Tibial nerve (tissue), 4 donors: ENCODE measurements at places on chromosomes 6 and 20.
A peak's percentile ranks its signal among the peaks of the same experiment; 100 is the strongest.

DNA sequence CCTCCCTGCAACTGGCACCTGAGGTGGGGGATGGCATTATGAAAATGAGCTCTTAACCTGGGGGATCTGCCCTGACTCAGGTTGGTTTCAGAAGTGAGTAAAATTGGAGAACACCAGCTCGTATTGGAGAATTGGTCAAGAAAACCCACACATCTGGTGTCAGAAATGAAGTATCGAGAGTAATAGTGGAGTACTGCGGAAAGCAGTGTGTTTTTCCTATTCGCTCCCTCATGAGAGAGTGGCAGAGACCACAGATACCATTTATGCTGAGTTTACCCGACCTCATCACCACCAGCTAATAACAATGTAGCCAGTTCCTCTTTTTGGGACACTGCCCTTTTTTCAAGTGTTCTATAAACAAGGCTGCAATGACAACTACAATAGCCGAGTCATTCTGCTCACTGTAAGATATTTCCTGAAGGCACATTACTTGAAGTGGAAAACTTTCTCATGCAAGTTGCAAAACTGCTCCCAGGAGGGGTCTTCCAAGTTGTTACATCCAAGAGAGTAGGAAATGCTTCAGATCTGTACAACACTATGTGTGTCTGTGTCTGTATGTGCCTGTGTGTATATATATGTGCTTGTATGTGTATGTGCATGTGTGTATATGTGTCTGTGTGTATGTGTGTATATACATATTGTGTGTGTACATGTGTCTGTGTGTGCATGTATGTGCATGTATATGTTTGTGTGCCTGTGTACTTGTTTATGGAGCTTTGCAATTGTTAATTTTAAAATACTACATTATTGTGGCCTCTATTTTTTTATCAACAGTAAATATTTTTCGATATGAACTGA lies 106.0 kb upstream of the CST7 start:
- DNase-seq = no peak

GRCh38 chr20:50113420-50114224 lies 672 bp upstream of the UBE2V1 start:
- no peak for DNase-seq

GRCh38 chr6:84136364-84137050 lies 90.9 kb downstream of the CEP162 start:
- DNase-seq = no peak

GRCh38 chr6:105397987-105398386 lies 4.9 kb downstream of the PREP start:
- DNase-seq = no peak

DNA sequence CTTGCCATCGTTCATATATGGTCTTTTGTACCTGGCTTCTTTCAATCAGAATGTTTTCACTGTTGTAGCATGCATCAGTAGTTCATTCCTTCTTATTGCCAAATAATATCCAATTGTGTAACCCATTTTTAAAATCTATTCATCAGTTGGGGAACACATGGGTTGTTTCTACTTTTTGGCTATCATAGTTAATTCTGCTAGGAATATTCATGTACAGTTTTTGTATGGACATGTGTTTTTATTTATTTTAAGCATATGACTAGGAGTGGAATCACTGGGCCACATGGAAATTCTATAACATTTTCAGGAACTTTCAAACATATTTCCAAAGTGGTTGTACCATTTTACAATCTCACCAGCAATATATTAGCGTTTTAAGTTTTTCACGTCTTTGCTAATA lies 187.4 kb upstream of the PRND start:
- no peak for DNase-seq

DNA sequence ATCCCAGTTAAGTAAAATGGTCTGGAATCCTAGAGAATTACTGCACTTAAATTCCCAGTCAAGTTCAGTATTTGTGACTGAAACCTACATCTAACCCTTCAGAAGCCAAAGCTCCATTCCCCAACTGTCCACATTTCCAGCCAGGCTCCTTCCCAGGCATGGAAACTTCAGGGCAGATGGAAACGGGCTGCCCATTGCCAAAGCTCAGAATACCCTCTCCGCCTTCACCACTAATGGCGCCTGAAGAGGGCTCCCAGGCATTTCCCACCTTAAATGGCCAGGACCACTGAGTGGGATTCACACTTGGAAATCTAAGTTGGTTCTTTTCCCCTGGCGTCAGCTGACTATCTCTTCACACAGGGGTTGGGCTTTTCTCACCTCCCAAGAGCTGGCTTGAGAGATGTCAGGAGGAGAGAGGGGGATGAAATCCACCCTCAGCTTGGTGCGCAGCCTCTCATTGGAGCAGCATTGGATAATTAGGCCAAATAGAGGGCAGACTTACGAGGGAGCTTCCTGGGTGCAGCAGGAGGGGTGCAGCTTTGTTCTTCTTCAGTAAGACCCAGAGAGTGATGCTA lies 82.9 kb downstream of the ANKRD60 start:
- DNase-seq = peak; percentile 4

DNA sequence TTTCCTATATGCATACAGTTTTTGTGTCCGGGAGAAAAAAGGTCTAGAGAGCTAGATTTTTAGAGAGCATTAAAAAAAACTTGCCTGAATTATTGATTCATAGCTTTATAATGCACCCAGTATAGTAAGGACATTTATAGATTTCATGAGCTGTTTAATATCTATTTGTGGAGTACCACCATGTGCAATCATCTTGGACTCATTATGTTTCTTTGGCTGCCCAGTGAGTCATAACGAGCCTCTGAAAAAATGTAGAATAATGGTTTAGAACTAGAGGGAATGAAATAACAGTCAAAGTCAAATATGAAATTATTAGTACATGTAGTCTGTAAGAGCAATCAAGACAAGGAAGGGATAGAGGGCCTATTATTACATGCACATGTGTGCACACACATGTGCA lies 350.0 kb downstream of the CD83 start:
- DNase-seq = no peak
